Right renal pelvis (tissue), 4 donors: ENCODE measurements at places on chromosomes 5 and 9. TPM values are rescaled to one million over a fixed set of nuclear protein-coding genes. Genes with fewer than 3 reads are reported as not detected.

GRCh38 chr5:73304381-73304780, 131.4 kb downstream of the TMEM174 start:
- DNase-seq, result no peak

- DNase-seq, result no peak
These were observed 481.1 kb downstream of the NR2F1-AS1 start for GRCh38 chr5:93099902-93100347.

DNA sequence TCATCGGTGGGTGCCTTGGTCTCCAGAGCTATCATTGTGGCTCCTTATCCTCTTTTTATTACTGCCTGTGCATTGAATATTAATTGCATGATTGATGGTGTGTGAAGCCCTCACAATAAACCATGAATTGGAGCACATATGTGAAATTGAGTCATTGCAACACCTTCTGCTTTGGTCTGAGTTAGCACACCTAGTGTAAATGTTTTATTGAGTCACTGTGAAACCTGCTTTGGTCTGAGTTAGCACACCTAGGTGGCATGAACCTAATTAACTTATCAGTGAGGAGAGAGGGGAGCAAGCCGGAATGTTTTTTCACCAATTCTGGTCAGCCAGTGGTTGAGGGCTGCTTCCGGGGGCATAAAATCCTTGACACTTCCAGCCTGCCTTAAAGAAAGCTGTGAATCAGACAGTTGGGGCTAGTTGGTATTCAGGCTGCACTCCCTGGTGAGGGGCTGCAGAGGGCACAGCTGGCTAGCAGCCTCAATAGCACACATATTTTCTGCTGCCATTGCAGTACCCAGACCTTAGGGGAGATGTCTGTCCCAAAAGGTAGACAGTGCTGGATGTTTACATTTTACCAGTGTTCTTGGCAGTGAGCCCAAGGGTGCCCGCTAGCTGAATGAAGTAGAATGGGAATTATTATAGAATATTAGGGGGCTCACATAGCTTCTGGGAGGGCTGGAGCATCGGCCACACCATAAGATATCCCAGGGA, 76.5 kb upstream of the GOLM1 start:
- no peak for DNase-seq

GRCh38 chr9:138062196-138062595, 184.6 kb downstream of the CACNA1B start:
- no peak for DNase-seq

GRCh38 chr9:105338308-105338707, 93.9 kb downstream of the SLC44A1 start:
- no peak for DNase-seq

The GALNT12 gene
- 9.5 TPM for polyA plus RNA-seq

The SLC6A18 gene
- polyA plus RNA-seq, result 0.24 TPM

- DNase-seq, result no peak
These were observed 8.4 kb downstream of the IGFBPL1 start for GRCh38 chr9:38415856-38416255.

GRCh38 chr5:53983568-53984460, 326.6 kb downstream of the ARL15 start:
- no peak for DNase-seq
